ENCODE measurements at places on chromosomes 7 and 10.

DNA sequence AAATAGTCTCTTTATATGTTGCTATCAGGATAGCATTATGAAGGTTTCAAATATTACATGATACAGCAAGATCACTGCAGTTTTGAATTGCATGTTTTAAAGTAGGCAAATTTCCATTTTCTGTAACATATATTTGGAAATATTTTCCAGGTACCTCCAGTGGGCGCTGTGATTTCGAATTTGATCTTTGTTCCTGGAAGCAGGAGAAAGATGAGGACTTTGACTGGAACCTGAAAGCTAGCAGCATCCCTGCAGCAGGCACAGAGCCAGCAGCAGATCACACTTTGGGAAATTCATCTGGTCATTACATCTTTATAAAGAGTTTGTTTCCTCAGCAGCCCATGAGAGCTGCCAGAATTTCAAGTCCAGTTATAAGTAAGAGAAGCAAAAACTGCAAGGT, 299.0 kb downstream of the MALRD1 start:
- DNase-seq, result no peak

DNA sequence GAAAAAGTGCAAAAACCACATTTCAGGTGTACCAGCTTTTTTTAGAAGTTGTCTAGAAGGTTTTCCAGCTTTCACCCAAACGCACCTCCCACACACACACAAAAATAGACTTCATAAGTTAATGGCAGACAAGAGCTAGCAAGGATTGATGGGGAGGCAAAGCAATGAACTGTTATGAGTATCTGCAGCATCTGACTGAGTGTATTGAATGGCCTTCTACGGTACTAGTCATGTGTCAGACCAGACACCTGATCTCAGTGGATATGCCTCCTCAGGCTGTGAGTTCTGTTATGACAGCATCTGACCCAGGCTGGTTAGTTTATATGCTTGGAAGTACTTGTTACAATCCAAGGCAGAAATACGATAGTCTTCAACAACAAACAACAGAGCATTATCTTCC, 406.1 kb upstream of the AUTS2 start:
- no peak for DNase-seq

DNA sequence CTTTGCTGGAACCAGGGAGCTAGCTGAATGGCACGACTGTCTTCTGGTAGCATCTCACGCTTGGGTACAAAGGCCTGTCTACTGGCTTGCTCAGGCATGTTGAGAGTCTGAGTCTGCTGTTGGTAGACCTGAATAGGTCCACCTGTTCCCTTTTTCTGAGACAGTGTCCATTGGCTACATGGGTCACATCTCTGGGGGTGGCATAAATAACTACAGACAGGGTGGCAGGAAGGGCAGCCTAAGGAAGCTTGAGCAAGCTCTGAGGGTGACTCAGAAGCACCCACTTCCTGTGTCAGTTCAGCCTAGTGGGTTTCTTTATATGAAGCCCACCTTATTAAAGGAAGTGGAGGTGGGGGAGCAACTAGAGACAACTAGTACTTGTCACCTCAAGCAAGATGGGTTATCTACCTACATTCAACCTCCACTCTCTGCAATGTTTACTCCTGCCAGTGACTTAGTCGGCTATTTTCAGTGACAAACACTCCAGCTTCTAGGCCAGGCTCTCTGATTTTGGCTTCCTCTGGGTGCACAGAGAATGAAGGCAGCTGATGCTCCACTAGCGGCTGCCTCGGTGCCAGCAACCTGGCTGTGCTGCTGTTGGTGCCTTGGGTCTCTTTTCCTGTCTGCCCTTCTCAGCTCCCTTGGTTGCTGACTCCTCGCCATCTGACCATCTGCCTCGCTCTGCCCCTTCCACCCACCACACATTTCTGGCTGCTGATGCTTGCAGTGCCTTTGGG, 5.7 kb upstream of the ZYX start:
- DNase-seq, result no peak

- DNase-seq, result no peak
Measured at GRCh38 chr10:86580521-86580891, 58.9 kb upstream of the WAPL start.

- no peak for DNase-seq
Measured at GRCh38 chr10:60441515-60441914, 51.8 kb upstream of the ANK3 start.
